Muscle of arm (tissue), 14 donors: ENCODE measurements at places on chromosomes 2 and 18.

- DNase-seq, result no peak
Observed at GRCh38 chr2:212979799-212980198, 171.6 kb downstream of the IKZF2 start.

GRCh38 chr2:1960761-1961160 lies 216.4 kb upstream of the PXDN start:
- DNase-seq, result no peak

- no peak for DNase-seq
Observed at GRCh38 chr2:40039549-40039948, 260.5 kb upstream of the THUMPD2 start.

DNA sequence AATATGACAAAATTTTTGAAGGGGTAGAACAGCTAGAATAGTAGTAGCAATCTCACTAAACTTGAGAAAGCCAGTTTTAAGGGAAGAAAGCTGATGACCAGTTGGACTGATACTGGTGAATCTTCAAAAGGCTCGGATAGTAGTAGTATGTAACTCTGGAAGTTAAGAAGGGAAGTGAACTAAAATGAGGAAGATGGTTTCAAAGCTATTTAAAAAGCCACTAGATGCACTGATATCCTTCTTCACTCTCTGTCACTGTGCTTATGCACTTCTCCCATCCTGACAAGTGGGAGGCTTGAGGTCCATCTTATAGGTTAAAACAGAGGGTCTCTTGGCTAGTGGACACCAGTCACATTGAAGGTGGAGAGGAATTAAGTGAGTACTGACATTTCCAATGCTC lies 141.1 kb downstream of the NCOA1 start:
- DNase-seq, result no peak

GRCh38 chr18:25248755-25249154 lies 103.2 kb downstream of the ZNF521 start:
- no peak for DNase-seq

DNA sequence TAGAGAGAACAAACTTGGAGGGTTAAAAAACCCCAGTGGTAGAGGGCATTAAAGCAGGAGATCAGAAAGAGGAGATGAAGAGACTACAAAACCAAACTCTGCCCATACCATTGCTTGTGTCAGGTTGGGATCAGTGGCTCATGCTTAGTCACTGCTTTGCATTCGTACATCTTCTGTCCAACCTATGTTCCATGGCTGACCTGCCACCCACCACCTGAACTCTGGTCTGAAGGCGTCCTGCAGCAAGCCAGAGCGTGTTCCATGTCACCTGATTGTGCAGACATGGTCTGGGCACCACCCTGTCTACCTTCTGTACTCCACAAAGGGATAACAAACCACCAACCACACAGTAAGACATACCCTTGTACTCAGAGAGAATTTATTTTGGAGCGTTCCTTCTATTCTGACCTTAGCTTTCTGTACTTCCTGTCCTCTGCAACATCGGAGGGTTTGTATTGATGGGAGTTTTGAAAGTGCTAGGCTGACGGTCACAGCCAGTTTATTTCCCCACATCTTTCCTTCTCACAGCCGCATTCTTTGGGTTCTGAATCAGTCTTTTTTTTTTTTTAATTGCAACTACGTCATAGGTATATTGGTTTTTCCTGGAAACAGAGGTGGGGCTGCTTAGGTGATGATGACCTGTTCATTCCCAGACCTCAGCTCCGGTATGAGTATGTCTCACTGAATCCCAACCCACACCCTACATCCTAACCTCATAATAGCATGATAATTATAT lies 88.3 kb downstream of the SOWAHC start:
- DNase-seq, result no peak
